ENCODE measurements at places on chromosomes 5 and 9. TPM values are rescaled to one million over a fixed set of nuclear protein-coding genes. Genes with fewer than 3 reads are reported as not detected.

ASPN gene
- total RNA-seq = not detected

SLC4A9 gene
- total RNA-seq = not detected

C1QTNF3 gene
- 4.3 TPM for total RNA-seq

ENTREP1 gene
- total RNA-seq = not detected

PFN3 gene
- total RNA-seq = not detected

SLC35D2 gene
- 23.5 TPM for total RNA-seq

PKD2L2 gene
- not detected for total RNA-seq

RFX3 gene
- total RNA-seq = 27.1 TPM
